Ovary (tissue), 10 donors: ENCODE measurements at places on chromosomes 4 and X. TPM values are rescaled to one million over a fixed set of nuclear protein-coding genes. Genes with fewer than 3 reads are reported as not detected.

GRCh38 chr4:173332021-173332487 is 2.1 kb downstream of the HMGB2 start:
- no peak for DNase-seq

P2RY8 gene
- 0.83 TPM for total RNA-seq

OPN1MW2 gene
- total RNA-seq: not detected

DNA sequence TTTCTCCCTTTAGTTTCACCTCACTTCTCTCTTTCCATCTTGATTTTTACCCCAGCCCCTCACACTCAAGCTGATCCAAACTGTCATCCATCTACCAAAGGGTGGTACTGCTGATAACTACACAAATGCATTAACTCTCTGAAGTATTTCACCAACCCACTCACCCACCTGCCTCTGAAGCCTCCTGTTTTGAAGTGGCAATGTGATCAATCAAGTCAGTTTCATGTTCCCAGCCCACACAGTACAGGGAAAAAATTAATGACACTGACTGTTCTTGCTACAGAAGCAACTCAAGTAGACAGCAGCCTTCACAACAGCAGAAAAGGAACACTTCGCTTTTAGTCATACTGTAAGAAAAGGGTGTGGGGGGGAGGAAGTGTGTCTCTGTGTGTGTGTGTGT is 183.0 kb upstream of the NOCT start:
- no peak for DNase-seq

NDNF gene
- 20.6 TPM for total RNA-seq

DNA sequence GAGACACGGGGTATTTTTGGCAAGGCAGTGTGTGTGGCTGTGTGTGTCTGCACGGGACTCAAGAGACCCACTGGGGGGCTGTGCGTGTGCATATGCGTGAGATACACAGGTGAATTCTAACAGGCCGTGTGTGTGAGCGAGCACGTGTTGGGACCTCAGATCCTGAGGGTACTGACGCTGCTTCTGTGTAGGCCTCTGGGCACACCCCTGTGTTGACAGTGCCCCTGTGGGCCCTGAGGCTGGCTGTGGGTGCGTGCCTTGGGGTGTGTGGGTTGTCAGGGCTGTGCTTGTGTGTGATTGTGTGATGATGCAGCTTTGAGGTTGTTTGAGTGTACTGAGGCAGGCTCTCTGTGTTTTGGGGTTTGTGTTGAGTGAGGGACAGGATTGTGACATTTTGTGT is 13.9 kb downstream of the FOXP3 start:
- DNase-seq: no peak

GRCh38 chr4:175271010-175271630 is 353.0 kb downstream of the ADAM29 start:
- DNase-seq: no peak

YY2 gene
- 3.1 TPM for total RNA-seq

- no peak for DNase-seq
Measured at GRCh38 chr4:145207934-145208333, 27.5 kb upstream of the OTUD4 start.

PABPC4L gene
- total RNA-seq: 2.4 TPM

- DNase-seq: no peak
Measured at GRCh38 chrX:9581771-9582385, 117.0 kb downstream of the TBL1X start.

GRCh38 chrX:115018944-115019343 is 1.5 kb upstream of the IL13RA2 start:
- no peak for DNase-seq

- no peak for DNase-seq
Measured at GRCh38 chrX:70664726-70665125, 220.1 kb downstream of the DLG3 start.

DNA sequence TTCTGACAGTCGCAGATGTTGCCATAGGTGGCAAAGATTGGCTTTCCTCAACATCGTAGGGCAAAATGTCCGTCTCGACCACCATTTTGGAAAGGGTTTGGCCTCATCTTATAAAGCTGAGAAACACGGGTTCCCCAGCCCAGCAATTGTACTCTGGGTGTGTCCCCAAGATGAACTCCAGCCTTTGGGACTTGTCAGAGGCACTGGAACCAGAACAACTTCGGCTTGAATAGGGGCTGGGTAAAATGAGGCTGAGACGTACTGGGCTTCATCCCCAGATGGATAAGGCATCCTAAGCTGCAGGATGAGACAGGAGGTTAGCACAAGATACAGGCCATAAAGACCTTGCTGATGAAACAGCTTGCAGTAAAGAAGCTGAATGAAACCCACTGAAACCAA is 151.9 kb downstream of the CRLF2 start:
- DNase-seq: no peak

- no peak for DNase-seq
Measured at GRCh38 chr4:25050370-25051078, 19.8 kb upstream of the LGI2 start.

GRCh38 chr4:79574741-79575451 is 166.9 kb upstream of the GK2 start:
- DNase-seq: no peak

DNA sequence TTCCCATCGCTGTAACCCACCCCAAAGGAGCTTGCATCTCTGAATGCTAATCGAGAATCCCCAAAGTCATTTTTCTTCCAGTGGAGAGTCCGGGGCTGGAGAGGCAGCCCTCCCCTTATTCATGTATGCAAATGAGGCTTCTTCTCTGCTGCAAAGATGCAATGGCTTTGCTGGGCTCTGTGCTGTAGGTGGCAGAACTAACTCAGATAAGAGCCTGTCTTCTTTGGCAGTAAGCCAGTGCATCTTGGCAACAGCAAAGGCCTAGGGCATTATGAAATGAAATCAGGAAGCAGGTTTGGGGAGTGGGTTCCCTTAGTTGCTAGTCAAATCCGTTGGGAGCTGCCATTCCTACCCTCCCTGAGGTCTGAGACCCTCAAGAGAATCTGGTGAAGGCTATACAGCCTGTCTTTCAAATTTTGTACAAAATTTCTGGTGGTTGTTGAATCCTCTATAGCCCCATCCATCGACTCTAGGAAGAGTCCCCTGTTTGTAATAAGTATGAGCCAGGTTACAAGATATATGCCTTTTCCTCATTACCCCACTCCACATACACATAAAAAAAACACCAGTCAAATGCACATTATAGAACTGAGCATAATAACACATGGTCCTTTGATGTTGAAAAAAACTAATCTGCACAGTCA is 290.6 kb upstream of the TAPT1 start:
- DNase-seq: peak; percentile 46

DNA sequence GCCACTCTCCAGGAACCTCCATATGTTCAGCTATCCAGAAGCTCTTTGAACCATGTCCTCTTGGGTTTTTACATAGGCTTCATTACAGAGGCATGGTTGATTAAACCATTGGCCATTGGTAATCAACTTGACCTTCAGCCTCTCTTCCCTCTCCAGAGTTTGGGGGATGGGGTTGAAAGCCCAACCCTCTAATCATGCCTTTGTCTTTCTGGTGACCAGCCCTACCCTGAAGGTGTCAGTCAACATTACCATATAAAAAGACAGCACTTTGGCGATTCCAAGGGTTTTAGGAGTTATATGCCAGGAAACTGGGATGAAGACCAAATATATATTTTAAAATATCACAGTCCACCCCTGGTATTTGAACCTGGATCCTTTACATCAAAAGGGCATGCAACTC is 222.5 kb downstream of the CHIC1 start:
- no peak for DNase-seq

MAGEA2 gene
- not detected for total RNA-seq

CRMP1 gene
- 2.3 TPM for total RNA-seq

- no peak for DNase-seq
Measured at GRCh38 chr4:41294445-41295062, 37.8 kb downstream of the UCHL1 start.

MAGEE2 gene
- 0.10 TPM for total RNA-seq

- no peak for DNase-seq
Measured at GRCh38 chr4:98482847-98483806, 175.3 kb downstream of the TSPAN5 start.

DNA sequence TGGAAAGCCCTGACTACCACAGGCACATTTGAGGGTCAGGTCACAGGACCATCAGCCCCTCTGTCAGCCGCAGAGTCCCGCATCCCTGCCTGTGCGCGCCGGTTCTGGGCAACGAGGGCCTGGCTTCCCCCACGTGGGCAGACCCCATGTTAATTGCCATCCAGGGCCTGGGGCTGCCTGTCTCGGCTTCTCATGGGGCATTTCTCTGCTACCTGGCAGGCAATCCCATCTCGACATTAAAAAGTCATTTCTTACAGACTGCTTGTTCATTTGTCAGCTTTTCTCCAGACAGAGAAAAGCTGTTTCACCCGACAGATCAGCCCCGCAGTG is 45.6 kb upstream of the SORCS2 start:
- DNase-seq: no peak

TMEM33 gene
- 41.1 TPM for total RNA-seq

PCDH10 gene
- total RNA-seq: 0.23 TPM

- DNase-seq: no peak
Measured at GRCh38 chr4:62399242-62399641, 1199.1 kb downstream of the ADGRL3 start.

- DNase-seq: no peak
Measured at GRCh38 chrX:132401935-132402334, 86.9 kb downstream of the MBNL3 start.

DNA sequence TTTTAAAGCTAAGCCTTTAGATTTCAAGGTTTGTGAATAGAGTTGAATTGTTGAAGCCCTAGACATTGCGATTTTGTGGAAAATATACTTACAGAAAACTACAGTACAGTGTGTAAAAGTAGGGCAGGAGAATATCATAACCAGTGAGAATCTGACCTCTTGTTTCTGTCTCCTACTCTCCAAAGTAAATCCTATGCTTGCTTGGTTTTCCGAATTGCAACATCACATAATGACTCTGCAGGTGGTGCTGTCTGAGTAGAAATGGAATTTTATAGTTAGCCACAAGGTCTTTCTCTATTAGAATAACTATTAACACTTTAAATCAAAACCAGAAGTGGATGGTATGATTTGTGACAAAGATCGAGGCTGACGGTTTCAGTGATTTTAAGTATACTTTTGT is 505.6 kb downstream of the RAPGEF2 start:
- DNase-seq: no peak

DNA sequence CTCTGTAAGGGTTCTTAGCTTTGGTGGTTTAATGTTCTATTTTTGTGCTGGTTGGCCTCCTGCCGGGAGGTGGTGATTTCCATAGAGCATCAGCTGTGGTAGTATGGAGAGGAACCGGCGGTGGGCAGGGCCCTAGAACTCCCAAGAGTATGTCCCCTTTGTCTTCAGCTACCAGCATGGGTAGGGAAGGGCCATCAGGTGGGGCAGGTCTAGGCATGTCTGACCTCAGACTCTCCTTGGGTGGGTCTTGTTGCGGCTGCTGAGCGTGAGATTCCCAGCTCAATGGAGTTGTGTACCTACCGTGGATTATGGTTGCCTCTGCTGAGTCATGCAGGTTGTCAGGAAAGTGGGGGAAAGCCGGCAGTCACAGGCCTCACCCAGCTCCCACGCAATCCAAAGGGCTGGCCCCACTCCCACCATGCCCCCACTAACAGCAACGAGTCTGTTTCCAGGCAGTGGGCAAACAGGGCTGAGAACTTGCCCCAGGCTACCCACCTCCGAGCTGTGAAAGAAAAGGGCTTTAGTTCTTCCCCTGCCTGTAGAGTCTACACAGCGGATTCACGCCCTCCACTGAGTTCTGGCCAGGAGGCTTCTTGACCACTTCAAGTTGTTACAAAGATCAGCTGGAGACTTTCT is 235.9 kb downstream of the RPA4 start:
- DNase-seq: no peak

LIN54 gene
- 9.5 TPM for total RNA-seq

C4orf50 gene
- 0.20 TPM for total RNA-seq

GRCh38 chr4:16785793-16786527 is 112.5 kb downstream of the LDB2 start:
- DNase-seq: no peak

DNA sequence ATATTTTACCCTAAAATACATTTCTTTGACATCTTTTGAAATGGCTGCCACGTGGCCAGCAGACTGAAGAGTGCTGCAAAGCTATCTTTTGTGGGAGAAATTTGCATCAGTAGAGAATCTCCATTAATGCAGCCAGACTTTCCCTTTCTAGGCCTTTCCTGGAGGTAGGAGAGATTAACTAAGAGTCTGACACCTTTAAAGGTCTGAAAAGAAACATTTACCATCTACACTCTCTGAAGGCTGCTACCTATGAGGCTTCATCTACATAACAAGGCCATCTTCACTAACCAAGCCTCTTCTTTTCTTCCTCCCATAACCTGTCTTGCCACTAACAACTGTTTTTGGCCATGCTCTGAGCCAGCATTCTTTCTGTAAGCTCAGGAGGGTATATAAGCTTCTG is 17.8 kb upstream of the SPRY1 start:
- DNase-seq: no peak

ESX1 gene
- total RNA-seq: not detected

GRCh38 chr4:3706111-3706511 is 60.1 kb upstream of the ADRA2C start:
- DNase-seq: peak; percentile 6

GRCh38 chrX:78330540-78330939 is 3.1 kb upstream of the CYSLTR1 start:
- no peak for DNase-seq

ADGRG4 gene
- total RNA-seq: not detected

DNA sequence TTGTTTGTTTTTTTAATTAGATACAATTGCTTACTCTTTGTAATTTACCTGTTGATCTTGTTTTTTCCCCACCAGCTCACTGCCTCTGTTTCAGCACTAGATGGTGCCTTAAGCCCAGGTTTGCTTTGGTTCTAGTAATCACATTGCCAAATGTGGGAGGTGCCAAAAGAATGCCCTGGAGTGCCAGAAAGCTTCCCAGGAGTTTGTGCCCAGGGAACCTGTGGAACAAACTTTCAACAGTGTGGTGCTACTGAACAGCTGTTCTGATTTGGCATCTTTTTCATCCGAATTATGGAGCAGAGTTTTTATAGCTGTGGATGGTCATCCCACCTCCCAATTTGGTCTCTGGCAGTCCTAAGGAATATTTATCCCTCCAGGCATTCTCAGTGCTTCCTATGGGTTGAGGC is 1000.7 kb downstream of the STIM2 start:
- no peak for DNase-seq

STIM2 gene
- total RNA-seq: 38.8 TPM

DNA sequence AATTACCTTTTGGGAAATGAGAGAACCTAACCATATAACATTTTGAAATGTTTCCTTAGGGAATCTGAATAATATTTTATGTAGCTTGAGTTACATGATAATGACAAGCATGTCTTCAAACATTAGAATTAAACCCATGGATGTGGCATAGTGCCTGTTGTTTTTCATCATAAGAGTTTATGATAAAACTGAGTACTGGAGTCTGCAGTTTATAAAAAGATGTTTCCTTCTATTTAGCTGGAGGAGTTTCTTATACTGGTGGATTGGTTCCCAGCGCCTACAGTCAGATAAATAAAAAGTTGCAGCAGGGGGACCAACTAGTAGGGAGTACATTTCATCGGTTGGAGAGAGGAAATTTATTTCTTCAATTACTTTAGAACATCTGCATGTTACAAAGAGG is 70.1 kb upstream of the PCDH18 start:
- DNase-seq: no peak

GYPE gene
- total RNA-seq: not detected

FAT4 gene
- 11.0 TPM for total RNA-seq

GRCh38 chr4:151403656-151404055 is 5.3 kb upstream of the FHIP1A start:
- no peak for DNase-seq
